ENCODE measurements at places on chromosomes 2 and 18.

DNA sequence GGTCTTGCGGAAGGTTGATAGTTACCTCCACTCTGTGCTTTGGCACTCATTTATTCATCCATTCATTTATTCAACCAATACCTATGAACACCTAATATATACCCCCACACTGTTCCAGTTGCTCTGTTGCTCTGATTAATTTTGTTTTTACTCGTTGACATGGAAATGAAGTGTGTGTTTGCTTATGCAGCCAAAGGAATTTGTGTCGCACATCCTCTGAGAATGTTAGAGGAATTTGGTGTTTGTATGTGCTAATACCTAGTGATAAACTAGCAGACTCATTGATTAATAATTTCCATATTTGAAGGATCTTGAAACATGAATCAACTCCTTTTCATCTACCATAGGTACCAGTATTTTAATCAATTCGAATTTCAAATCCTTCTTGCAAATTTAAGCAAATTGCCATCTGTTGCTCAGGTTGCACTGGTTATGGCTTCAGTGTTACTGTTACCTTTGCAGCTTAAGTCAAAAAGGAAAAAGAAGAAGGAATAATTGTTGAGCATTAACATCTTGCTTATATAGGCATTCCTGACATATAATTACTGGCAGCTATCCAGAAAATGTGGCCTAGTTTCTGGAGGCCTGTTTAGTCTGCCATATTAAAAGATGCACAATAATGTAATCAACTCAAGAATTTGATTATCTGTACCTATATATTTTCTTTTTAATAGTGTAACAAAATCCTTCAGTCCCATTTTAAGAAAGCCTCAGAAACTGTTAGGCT is 25.7 kb upstream of the CRIM1 start:
- DNase-seq: peak; percentile 60

GRCh38 chr2:178397002-178397605 is 53.9 kb downstream of the PRKRA start:
- no peak for DNase-seq

DNA sequence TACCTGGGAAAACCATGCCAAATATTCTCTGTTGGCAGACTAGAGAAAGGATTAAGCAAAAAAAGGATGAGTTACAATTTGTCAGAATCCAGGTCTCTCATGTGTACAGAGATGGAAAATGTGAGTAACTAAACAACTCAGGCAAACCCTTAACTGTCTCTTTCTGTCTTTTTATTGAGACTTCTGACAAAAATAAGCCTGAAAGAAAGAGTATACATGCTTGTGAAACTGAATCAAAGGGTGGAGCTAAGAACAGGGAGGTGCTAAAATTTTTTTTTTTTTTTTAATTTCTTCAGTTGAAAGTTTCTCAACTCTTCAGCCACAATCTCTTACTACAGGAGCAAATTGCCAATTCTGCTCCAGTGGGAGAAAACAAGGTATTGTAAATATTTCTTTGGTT is at the start of gene SERPINB10:
SERPINB10 (plus strand) TSS at position 295 of the 400 bp plus-strand sequence. CDS start 7,553 bp downstream, outside the sequence.
- DNase-seq: no peak

GRCh38 chr2:189466656-189467055 is 25.4 kb downstream of the WDR75 start:
- DNase-seq: peak; percentile 3

DNA sequence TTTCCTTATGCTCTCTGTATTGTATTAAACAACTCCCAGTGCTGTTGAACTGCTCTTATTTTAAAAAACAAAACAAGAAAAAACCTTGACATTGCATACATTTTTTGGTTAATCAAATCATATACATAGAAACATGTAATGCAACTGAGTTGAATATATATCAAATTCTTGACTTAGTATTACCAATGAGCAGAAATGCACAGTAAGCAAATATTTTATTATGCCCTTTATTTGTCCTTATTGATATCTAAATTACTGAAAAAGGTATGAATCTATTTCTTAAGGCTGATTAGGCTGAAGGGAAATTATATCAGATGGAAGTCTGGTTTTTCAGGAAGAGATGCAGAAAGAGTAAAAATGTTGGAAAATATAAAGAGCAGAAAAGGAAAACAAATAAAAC is 6.9 kb upstream of the KDM3A start:
- no peak for DNase-seq

DNA sequence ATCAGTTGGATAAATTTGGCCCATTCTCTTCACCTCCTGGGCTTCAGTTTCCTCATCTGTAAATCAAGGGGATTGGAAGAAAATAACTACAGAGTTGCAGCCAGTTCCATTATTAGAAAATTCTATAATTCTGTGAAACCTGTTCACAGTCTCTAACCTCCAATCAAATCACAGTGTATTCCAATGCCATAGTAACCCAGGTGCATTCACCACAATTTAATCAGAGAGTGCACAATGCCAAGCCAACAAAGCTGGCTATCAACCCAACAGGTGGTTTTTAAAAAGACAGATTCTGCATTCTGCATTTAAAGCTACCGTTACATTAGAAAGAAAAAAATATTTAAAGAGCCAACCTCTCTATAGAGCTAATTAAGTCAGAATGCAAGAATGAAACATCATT is 308.6 kb downstream of the RNF144A start:
- no peak for DNase-seq

GRCh38 chr2:114170070-114170469 is 272.4 kb upstream of the DPP10 start:
- DNase-seq: no peak

GRCh38 chr2:71926089-71926447 is 221.6 kb downstream of the CYP26B1 start:
- no peak for DNase-seq

DNA sequence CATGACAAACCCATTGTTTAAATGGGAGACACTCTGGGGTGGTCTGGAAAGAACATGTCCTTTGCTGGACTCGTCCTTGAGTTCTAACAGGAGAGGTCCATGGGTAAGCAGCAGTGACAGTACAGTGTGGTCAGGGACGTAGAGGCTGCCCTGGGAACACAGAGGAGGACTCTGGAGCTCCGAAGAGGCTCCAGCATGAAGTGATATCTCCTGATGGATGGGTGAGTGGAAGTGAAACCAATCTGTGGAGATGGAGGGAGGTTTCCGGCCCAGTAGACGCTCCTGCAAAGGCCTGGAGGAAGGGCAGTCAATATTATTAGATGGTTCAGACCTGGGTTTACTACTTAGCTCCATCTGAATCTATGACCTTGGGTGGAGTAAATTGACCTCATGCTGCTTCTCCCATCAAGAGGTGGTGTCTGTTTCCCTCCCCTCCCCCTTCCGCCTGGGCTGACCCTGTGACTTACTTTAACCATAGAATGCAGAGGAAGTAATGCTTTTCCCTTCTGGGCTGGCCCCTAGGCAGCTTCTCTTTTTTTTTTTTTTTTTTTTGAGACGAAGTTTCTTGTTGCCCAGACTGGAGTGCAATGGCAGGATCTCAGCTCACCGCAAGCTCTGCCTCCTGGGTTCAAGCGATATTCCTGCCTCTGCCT is 2.3 kb upstream of the TFCP2L1 start:
- no peak for DNase-seq

GRCh38 chr2:30714811-30715709 is 92.2 kb downstream of the CAPN13 start:
- no peak for DNase-seq

GRCh38 chr2:234544659-234545611 is 48.1 kb upstream of the ARL4C start:
- DNase-seq: no peak

GRCh38 chr2:160868891-160869290 is 291.3 kb upstream of the TANK start:
- DNase-seq: no peak

GRCh38 chr2:203654826-203655225 is 51.6 kb upstream of the CD28 start:
- no peak for DNase-seq

- no peak for DNase-seq
Measured at GRCh38 chr18:10042492-10042891, 128.7 kb downstream of the VAPA start.

All from GM04504 (cell line).